Effector memory CD4-positive, alpha-beta T cell (primary cell): ENCODE measurements at places on chromosomes 6 and 20.

DNA sequence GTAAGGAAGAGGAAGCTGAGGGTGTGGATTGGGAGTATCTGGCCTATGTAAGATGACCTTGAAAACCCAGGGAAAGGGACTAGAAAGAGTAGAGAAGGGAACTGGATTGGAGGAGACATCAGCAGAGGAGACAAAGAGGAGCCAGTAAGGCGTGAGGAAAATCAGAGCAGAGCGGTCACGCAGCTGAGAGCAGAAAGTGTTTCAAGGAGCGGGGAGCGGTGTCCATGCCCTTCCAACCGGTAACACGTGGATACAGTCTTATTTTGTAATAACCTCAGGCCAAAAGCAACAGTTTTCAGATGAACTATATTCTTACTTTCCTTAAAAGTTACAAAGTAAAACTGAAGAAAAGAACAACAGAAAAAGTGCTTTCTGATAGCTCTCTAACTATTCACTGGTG, 36.3 kb downstream of the L3MBTL3 start:
- no peaks in the 10 kb centered on the region for H3K27me3 ChIP-seq
- no peaks in the 10 kb centered on the region for H3K4me1 ChIP-seq
- no peak for DNase-seq
- no peak overlapping the region for H3K27ac ChIP-seq
- H3K4me3 ChIP-seq: no peak overlapping the region

GRCh38 chr6:21241231-21242130, 352.1 kb upstream of the SOX4 start:
- DNase-seq: no peak
- H3K4me3 ChIP-seq: no peak overlapping the region
- H3K27ac ChIP-seq: no peak overlapping the region
- H3K27me3 ChIP-seq: no peaks in the 10 kb centered on the region
- no peaks in the 10 kb centered on the region for H3K4me1 ChIP-seq

GRCh38 chr20:10603971-10604864, 69.6 kb downstream of the JAG1 start:
- no peaks in the 10 kb centered on the region for H3K36me3 ChIP-seq
- H3K27me3 ChIP-seq: no peaks in the 10 kb centered on the region
- no peak overlapping the region for H3K4me3 ChIP-seq
- DNase-seq: no peak

- no peak overlapping the region for H3K4me3 ChIP-seq
- H3K36me3 ChIP-seq: no peaks in the 10 kb centered on the region
- no peaks in the 10 kb centered on the region for H3K4me1 ChIP-seq
- H3K27ac ChIP-seq: no peak overlapping the region
- no peak for DNase-seq
Observed at GRCh38 chr6:38417521-38417920, 222.2 kb downstream of the BTBD9 start.

GRCh38 chr6:129276986-129277385, 394.0 kb downstream of the LAMA2 start:
- H3K4me3 ChIP-seq: no peak overlapping the region
- no peaks in the 10 kb centered on the region for H3K27me3 ChIP-seq
- H3K4me1 ChIP-seq: peaks cover 5% of the 10 kb centered on the region
- H3K36me3 ChIP-seq: no peaks in the 10 kb centered on the region
- no peak for DNase-seq

- H3K27me3 ChIP-seq: no peaks in the 10 kb centered on the region
- no peaks in the 10 kb centered on the region for H3K36me3 ChIP-seq
- H3K27ac ChIP-seq: no peak overlapping the region
Observed at GRCh38 chr20:11429889-11430519, 487.7 kb upstream of the BTBD3 start.

- H3K27me3 ChIP-seq: no peaks in the 10 kb centered on the region
- no peak for DNase-seq
- H3K4me1 ChIP-seq: no peaks in the 10 kb centered on the region
- H3K27ac ChIP-seq: no peak overlapping the region
Observed at GRCh38 chr6:21263531-21264287, 329.8 kb upstream of the SOX4 start.

- H3K27me3 ChIP-seq: no peaks in the 10 kb centered on the region
- DNase-seq: no peak
- no peak overlapping the region for H3K27ac ChIP-seq
- H3K4me3 ChIP-seq: no peak overlapping the region
- H3K36me3 ChIP-seq: no peaks in the 10 kb centered on the region
Observed at GRCh38 chr20:48489656-48490055, 338.1 kb downstream of the PREX1 start.

DNA sequence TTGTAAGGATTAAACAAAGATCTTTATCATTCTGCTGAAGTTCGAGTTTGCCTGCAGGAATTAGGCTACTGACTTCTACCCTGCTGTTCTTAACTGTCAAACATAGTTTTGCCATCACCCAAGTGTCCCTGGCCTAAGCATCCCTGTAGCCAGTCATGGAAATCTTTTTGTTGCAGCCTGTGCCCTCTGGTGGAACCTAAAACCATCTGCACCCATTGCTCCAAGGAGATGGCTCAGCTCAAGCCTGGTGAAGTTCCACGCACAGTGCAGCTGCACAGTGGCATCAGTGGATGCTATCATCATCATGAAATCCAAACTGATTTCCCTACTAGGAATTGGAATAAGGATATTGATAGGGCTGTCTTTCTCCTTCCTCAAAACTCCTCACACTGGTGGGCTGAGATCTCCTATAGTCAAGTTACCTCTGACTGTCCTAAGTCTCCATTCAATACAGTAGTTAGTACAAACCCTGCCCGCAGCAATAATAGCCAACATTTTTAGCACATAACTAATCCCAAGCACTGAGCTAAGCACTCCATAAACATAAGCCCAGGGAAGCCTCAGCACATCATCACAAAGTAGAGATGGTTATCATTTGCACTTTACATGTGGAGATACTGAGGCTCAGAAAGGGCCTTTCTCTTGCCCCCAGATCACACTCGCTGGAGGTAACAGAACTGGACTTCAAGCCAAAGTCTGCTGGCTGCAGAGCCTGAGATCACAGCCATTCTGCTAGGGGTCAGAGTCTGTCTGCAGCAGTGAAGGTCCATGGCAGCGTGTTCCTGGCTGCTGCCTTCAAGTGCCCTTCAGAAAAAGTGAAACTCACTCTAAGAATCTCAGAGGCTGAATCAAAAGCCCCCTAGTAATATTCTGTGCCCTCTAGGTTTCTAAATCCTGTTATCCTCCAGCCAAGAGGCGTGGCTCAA, 77.2 kb upstream of the MC3R start:
- no peak for DNase-seq
- H3K4me3 ChIP-seq: no peak overlapping the region
- no peak overlapping the region for H3K27ac ChIP-seq
- H3K36me3 ChIP-seq: no peaks in the 10 kb centered on the region
- H3K4me1 ChIP-seq: no peaks in the 10 kb centered on the region
- H3K27me3 ChIP-seq: no peaks in the 10 kb centered on the region

DNA sequence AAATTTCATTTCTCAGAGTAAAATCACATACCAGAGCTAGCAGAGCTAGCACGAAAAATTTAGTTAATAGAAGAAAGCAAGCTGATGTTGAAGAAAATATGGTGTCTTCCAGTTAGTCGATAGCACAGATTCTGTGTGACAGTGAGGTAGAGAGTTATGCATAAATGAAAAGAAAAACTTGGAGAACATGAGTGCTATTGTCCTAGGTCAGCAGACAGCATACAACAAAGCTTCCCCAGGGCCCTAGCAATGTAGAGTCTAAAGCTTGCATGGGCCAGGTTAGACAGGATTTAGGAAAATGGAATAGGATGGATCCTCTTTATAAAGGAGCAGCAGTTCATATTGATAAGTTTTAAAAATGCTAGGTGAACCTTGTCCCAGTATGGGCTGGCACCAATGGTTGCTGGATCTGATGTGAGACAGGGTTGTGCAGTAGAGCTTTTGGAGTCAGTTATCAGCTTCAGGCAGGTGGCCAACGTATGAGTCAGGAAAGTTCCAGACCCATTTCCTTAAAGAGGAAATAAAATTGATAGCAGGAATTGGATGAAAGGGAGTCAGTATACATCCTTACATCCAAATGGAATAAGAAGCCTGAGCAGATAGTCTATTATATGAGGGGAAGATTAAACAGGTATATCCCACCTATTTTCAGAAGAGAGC, 277.2 kb downstream of the FRK start:
- no peak overlapping the region for H3K4me3 ChIP-seq
- no peaks in the 10 kb centered on the region for H3K36me3 ChIP-seq
- H3K27ac ChIP-seq: no peak overlapping the region
- H3K4me1 ChIP-seq: no peaks in the 10 kb centered on the region
- no peak for DNase-seq
- H3K27me3 ChIP-seq: no peaks in the 10 kb centered on the region

- H3K4me3 ChIP-seq: no peak overlapping the region
- no peaks in the 10 kb centered on the region for H3K36me3 ChIP-seq
- no peaks in the 10 kb centered on the region for H3K27me3 ChIP-seq
- H3K27ac ChIP-seq: no peak overlapping the region
- H3K4me1 ChIP-seq: no peaks in the 10 kb centered on the region
Observed at GRCh38 chr6:71056656-71057055, 99.8 kb upstream of the B3GAT2 start.

DNA sequence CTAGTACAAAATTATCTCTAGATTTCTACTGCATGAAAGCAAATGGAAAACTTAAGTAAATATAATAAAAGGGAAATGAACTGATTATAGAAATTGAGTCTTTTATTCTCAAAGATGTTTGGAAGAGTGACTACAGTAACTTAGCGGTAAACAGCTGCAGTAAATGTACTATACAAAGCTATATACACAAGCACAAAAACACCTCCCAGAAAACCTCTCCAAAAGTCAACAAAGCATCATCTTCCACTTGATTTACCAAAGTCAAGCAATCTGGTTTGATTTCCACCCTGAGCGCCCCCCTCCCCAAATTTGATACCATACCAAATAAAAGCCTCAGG, 142.1 kb upstream of the SHLD1 start:
- peaks cover 6% of the 10 kb centered on the region for H3K36me3 ChIP-seq
- H3K27ac ChIP-seq: peak overlapping the region; percentile 84

GRCh38 chr20:10771435-10772140, 97.8 kb upstream of the JAG1 start:
- no peak for DNase-seq
- H3K27me3 ChIP-seq: no peaks in the 10 kb centered on the region
- no peaks in the 10 kb centered on the region for H3K36me3 ChIP-seq
- H3K27ac ChIP-seq: no peak overlapping the region

DNA sequence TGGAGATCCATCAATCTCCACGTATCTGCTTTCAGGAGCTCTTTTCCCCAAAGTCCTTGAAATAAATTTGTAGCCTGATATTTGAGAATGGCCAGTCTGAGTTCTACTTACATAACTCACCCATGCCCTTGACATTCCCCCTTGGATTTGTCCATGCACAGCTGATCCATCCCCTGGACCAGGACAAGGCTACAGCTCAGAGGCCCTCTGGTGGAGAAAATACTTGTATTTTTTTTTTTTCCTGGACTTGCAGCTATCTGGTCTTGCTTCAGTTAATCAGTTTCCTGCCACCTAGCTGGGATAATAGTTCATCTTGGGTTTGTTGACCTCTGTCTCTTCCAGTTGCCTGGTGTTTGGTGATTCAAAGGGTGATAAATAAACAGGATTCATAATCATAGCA, 467.6 kb downstream of the DHX35 start:
- no peak overlapping the region for H3K4me3 ChIP-seq
- no peaks in the 10 kb centered on the region for H3K4me1 ChIP-seq
- no peaks in the 10 kb centered on the region for H3K36me3 ChIP-seq
- no peak for DNase-seq
- H3K27me3 ChIP-seq: no peaks in the 10 kb centered on the region

GRCh38 chr6:143157131-143157530, 96.4 kb downstream of the AIG1 start:
- no peaks in the 10 kb centered on the region for H3K36me3 ChIP-seq
- H3K27me3 ChIP-seq: no peaks in the 10 kb centered on the region
- H3K4me1 ChIP-seq: no peaks in the 10 kb centered on the region
- no peak for DNase-seq

DNA sequence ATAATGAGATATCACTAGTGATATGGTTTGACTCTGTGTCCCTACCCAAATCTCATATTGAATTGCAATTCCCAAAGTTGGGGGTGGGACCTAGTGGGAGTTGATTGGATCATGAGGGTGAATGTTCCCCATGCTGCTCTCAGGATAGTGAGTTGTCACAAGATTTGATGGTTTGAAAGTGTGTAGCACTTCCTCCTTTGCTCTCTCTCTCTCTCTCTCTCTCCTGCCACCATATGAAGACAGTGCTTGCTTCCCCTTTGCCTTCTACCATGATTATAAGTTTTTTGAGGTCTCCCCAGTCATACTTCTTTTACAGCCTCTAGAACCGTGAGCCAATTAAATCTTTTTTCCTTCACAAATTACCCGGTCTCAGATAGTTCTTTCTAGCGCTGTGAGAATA, 1002.0 kb upstream of the ADGRB3 start:
- H3K4me3 ChIP-seq: no peak overlapping the region
- H3K36me3 ChIP-seq: no peaks in the 10 kb centered on the region
- no peak for DNase-seq
- H3K27ac ChIP-seq: no peak overlapping the region
- H3K4me1 ChIP-seq: no peaks in the 10 kb centered on the region

DNA sequence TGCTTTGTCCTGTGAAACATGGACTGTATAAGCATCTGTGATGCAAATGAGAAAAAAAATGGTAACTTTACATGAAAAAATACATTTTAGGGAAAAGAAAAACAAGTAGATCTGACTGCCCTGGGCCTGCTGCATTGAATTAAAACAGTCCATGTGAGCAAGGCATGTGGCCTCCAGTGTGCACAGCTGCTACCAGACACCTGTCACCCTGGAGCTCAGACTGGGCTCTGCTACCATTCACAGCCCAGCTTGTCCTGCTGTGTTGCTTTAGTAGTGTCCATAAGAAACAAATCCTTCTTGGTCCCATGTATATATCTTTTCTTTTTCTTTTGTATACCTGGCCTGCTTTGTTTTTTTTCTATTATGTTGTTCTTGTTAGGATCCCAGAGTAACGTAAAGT, 315.9 kb downstream of the NKAIN2 start:
- no peak overlapping the region for H3K27ac ChIP-seq
- DNase-seq: no peak
- H3K4me3 ChIP-seq: no peak overlapping the region
- H3K27me3 ChIP-seq: no peaks in the 10 kb centered on the region
- no peaks in the 10 kb centered on the region for H3K36me3 ChIP-seq

- DNase-seq: no peak
- no peaks in the 10 kb centered on the region for H3K4me1 ChIP-seq
- no peaks in the 10 kb centered on the region for H3K36me3 ChIP-seq
- H3K27me3 ChIP-seq: no peaks in the 10 kb centered on the region
- H3K27ac ChIP-seq: no peak overlapping the region
Observed at GRCh38 chr6:132259070-132259469, 142.2 kb downstream of the MOXD1 start.

- H3K4me1 ChIP-seq: no peaks in the 10 kb centered on the region
- no peaks in the 10 kb centered on the region for H3K36me3 ChIP-seq
- DNase-seq: no peak
- H3K4me3 ChIP-seq: no peak overlapping the region
- H3K27ac ChIP-seq: no peak overlapping the region
Observed at GRCh38 chr6:111552241-111552744, 53.4 kb downstream of the TRAF3IP2 start.

- no peaks in the 10 kb centered on the region for H3K27me3 ChIP-seq
- H3K4me3 ChIP-seq: no peak overlapping the region
Observed at GRCh38 chr6:4489538-4489937, 286.7 kb upstream of the CDYL start.

- DNase-seq: peak; percentile 36
- no peak overlapping the region for H3K27ac ChIP-seq
- H3K4me3 ChIP-seq: no peak overlapping the region
- no peaks in the 10 kb centered on the region for H3K4me1 ChIP-seq
- no peaks in the 10 kb centered on the region for H3K27me3 ChIP-seq
- H3K36me3 ChIP-seq: no peaks in the 10 kb centered on the region
Observed at GRCh38 chr6:97497713-97498331, 214.8 kb upstream of the MMS22L start.

GRCh38 chr20:57774951-57775350, 65.1 kb upstream of the PMEPA1 start:
- no peak overlapping the region for H3K27ac ChIP-seq
- no peak for DNase-seq
- no peaks in the 10 kb centered on the region for H3K4me1 ChIP-seq
- H3K4me3 ChIP-seq: no peak overlapping the region
